Left ventricle myocardium inferior (tissue), 1 donor: ENCODE measurements at places on chromosomes 6 and 20.

- no peak for DNase-seq
Observed at GRCh38 chr6:56033401-56033800, 158.0 kb upstream of the BMP5 start.

DNA sequence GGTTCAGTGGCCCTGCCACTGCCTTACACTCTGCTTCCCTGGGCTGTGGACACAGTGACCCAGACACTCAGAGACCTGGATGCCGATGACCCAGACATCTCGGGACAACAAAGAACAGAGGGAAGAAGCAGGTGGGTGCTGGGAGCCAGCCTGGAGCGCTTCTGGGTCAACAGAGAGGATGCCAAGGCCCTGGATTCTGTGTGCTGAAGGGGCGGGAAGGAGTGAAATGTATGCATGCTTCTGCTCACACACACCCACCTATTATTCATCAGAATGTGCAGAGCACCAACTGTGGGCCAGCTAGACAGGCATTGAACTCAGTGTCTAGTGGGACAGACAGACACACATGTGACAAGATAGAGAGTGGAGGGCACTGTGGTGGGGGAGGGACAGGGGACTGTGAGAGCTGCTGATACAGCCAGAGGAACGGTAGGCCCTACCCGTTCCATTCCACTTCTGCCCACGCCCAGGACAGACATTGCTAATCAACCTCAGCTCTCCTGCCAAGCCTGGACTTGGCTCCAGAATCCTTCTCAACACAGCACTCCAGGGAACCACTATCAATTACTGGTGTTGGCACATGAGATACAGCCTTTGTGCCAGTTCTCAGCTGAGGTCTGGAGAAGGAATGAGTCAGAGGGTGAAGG lies 20.2 kb downstream of the KCNK15 start:
- DNase-seq = no peak

GRCh38 chr6:20875369-20875963 lies 341.2 kb downstream of the CDKAL1 start:
- DNase-seq = no peak

DNA sequence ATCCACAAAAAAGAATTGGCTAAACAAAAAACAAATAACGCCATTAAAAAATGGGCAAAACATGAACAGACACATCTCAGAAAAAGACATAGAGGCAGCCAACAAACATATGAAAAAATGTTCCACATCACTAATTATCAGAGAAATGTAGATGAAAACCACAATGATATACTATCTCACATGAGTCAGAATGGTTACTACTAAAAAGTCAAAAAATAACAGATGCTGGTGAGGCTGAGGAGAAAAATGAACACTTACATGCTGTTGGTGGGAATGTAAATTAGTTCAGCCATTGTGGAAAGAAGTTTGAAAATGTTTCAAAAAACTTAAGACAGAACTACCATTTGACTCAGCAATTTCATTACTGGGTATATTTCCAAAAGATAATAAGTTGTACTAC lies 430.1 kb upstream of the JAG1 start:
- no peak for DNase-seq

GRCh38 chr6:14763616-14764015 lies 482.3 kb upstream of the JARID2 start:
- DNase-seq = no peak

DNA sequence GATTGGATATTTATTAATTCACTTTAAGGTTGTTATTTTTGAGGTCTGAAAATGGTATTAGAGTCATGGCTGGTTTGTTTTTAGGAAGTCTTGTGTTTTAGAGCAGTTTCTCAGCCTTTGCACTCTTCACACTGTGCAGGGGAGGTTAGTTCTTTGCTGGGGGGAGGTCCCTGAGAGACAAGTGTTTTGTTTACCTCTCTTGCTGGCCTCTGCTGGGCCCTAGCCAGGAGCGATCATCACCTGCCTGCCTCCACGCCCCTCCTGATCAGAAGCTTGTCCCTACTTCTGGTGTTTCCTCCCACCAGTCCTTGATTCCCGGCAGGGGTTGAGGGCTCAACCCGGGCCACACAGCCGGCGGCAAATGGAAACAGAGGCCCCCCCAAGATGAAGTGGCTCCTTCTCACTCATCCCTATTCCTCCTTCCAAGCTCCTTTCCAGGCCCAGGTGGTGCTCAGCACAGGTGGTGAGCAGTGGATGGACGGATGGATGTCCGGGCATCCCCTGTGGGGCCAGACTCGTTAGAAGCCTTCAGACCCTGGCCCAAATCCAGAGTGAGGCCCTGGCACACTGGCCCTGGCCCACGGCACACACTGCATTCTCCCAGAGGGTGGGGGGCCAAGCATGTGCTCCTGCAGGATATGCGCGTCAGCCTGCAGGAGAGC lies 51.3 kb downstream of the GRM4 start:
- no peak for DNase-seq

- DNase-seq = peak; percentile 10
Observed at GRCh38 chr20:57662456-57663240, 42.4 kb upstream of the ZBP1 start.

- DNase-seq = no peak
Observed at GRCh38 chr6:158797331-158798310, 21.5 kb downstream of the EZR start.

- DNase-seq = no peak
Observed at GRCh38 chr20:62816031-62816883, 593 bp upstream of the COL9A3 start.

DNA sequence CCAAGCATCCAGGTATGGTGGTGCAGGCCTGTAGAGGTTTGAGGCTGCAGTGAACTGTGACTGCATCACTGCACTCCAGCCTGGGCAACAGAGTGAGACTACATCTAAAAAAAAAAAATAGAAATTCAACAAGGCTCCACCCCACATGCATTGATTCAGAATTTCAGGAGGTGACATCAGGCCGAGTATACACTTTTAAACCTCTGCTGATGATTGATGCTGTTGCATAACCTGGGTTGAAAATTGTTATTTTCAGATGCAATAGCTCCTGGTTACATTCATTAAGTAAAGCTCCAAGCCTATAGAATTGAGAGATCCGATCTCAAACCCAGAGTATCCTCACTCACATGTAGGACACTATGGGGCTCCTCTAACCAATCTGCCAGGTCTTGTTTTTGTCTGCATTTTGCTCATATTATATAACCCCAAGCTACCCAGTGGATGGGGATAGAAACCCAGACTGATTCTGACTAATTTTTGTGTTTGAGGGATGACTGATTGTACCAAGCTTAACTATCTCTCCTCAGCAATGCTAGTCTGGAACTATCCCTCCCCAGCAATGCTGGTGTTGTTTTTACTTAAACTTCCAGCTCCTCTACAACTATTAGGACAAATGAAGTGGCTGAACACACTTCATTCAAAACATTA lies 123.5 kb upstream of the PREP start:
- no peak for DNase-seq
